ENCODE measurements at places on chromosomes 3 and 15.

- no peak for DNase-seq
These were observed 604.1 kb downstream of the EDEM1 start for GRCh38 chr3:5791558-5791957.

GRCh38 chr3:125152951-125153350 is 59.6 kb downstream of the SLC12A8 start:
- DNase-seq = no peak

- DNase-seq = no peak
These were observed 161.5 kb downstream of the FOXP1 start for GRCh38 chr3:71421820-71422566.

GRCh38 chr3:65880350-65880749 is 158.4 kb downstream of the MAGI1 start:
- no peak for DNase-seq
